T-helper 2 cell treated with Interferon-gamma antibody and Interleukin-4, amounts not matched to agents 5 μg/mL and 100 μg/mL, for 36 hours (primary cell): ENCODE measurements at places on chromosomes 1 and 21.

GRCh38 chr1:93735722-93736121 is 54.1 kb upstream of the BCAR3 start:
- no peak for DNase-seq

DNA sequence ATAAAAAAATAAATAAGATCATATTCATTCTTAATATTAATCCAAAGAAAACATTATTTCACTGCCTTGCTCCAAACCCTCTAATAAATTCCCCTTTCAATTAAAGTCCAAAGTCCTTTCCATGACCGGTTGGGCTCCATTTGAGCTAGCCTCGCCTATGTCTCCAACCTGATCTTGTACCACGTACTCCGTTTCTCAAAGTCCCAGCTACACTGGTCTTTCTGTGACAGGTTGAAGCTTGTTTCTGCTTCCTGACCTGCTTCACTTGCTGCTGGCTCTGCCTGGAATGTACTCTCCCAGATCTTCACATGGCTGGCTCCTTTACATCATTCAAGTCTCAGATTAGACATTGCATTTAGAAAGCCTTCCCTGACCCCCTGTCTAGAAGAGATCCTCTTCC is 16.4 kb downstream of the RPL5 start:
- no peak for DNase-seq

DNA sequence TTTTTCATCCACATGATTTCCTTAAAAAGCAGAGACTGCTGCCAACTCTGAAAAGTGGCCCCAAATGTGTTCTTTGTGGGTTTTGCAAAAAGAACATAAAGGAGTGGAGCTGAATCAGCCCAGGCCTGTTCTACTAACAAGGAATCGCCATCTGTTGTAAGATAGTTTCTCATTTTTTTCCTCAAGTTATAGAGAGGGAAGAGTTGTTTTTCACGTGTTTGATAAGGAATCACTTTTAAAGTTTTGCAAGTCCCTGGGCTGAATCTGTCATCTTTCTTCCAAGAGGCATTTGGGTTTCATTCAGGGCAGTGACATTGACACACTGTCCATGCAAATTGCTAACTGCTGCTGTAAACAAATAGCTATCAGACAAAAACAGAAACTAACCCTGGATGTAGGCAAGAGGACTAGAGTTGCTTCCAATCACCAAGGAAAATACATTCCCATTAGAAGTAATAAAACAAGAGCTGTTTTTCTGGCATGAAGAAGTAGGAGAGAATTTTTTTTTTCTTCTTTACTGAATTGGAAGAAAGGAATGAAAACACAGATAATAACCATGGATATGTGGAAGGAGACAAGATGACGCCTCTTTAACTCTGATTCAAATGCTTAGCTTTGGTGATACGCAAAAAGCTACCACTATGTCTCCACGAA is 58.8 kb upstream of the TBX15 start:
- no peak for DNase-seq

DNA sequence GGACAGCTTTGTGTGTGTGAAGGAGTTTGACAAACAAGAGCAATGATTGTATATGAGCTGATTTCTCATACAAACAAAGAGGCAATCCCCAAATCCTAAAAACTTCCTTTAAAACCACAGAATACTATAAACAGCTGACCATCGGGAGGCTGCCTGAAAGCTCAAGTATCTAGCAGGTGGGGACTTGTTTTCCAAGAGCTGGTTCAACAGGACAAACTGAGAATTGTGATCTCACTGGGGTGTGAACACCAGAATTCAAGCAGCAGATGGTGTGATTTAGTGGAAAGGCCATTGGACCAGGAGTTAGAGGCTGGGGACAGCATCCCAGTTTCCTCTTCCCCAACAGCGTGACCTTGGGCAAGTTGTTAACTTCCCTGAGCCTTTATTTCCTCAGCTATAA is 13.9 kb downstream of the LMX1A start:
- DNase-seq = no peak

GRCh38 chr21:18460979-18461378 is 57.4 kb upstream of the TMPRSS15 start:
- DNase-seq = no peak

GRCh38 chr21:36608897-36609225 is 90.1 kb upstream of the SIM2 start:
- no peak for DNase-seq

GRCh38 chr1:95927061-95927460 is 693.1 kb downstream of the RWDD3 start:
- DNase-seq = no peak

- peak; percentile 70 for DNase-seq
Measured at GRCh38 chr1:84478876-84479868, at the start of gene RPF1. RPF1 (plus strand) TSS chr1:84479266; CDS start chr1:84479282, 16 bp downstream.
